ENCODE measurements at places on chromosomes 3 and 15.

- no peak for DNase-seq
These were observed 27.9 kb upstream of the SFMBT1 start for GRCh38 chr3:53073553-53074365.

GRCh38 chr3:42802876-42803413 is 1.3 kb downstream of the HIGD1A start:
- no peak for DNase-seq

GRCh38 chr15:43774062-43774461 is 2.7 kb downstream of the ELL3 start:
- no peak for DNase-seq

DNA sequence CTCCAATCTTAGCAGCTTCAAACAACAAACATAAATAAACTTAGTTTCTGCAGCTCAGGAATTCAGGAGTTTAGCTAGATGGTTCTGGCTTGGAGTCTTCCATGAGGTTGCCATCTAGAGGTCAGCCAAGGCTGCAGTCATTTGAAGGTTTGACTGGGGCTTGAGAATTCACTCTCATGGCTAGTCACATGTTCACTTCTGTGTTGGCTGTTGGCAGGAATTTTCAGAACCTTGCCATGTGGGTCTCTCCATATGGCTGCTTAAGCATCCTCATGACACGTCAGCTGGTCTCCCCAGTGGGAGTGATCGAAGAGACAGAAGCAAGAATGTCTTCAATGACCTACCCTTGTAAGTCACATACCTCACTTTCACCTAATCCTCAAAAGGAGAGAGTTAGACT is 269.2 kb upstream of the CNTN3 start:
- DNase-seq, result no peak

GRCh38 chr3:190260301-190260700 is 61.9 kb downstream of the CLDN1 start:
- no peak for DNase-seq

DNA sequence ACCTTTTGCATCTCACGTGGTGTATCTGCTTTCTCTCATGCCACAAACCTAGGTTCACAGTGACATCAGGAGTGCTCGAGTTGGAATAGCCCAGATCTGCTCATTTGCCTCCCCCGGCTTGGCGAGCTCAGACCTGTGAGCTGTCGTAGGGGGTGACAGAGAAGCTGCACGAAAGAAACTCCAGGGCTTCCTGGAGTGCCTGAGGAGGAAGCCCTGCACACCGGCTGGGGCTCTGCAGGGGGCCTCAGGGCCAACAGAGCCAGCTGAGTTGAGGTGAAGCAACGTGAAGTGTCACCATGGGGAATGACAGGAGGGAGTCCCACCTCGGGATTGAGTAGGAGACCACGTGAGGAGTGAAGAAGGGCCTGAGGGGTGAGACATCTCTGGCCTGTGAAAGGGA is 62.5 kb downstream of the RPN1 start:
- DNase-seq, result no peak

GRCh38 chr3:124303305-124303910 is 311.5 kb upstream of the ROPN1 start:
- no peak for DNase-seq

- no peak for DNase-seq
These were observed 169.7 kb downstream of the TJP1 start for GRCh38 chr15:29652595-29652994.

- no peak for DNase-seq
These were observed 448.8 kb upstream of the THBS1 start for GRCh38 chr15:39132070-39132469.

DNA sequence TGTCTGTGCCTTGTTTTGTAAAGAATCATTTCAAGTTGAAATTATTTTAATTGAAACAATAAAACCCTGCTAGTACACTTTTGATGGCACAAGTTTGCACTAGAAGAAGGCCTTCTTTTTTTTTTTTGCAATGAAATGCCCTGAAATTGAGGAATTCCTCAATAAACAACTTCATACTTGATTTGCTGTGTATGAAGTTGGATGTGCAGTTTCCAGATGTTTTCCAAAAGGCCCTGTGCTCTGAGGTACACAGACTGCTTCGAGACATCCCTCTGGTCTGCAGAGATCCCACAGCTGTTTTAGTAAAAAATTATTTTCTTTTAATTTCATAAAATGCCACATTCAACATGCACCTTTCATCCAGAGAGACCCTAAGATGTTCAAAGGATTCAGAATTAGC is 48.9 kb downstream of the HES1 start:
- DNase-seq, result no peak

DNA sequence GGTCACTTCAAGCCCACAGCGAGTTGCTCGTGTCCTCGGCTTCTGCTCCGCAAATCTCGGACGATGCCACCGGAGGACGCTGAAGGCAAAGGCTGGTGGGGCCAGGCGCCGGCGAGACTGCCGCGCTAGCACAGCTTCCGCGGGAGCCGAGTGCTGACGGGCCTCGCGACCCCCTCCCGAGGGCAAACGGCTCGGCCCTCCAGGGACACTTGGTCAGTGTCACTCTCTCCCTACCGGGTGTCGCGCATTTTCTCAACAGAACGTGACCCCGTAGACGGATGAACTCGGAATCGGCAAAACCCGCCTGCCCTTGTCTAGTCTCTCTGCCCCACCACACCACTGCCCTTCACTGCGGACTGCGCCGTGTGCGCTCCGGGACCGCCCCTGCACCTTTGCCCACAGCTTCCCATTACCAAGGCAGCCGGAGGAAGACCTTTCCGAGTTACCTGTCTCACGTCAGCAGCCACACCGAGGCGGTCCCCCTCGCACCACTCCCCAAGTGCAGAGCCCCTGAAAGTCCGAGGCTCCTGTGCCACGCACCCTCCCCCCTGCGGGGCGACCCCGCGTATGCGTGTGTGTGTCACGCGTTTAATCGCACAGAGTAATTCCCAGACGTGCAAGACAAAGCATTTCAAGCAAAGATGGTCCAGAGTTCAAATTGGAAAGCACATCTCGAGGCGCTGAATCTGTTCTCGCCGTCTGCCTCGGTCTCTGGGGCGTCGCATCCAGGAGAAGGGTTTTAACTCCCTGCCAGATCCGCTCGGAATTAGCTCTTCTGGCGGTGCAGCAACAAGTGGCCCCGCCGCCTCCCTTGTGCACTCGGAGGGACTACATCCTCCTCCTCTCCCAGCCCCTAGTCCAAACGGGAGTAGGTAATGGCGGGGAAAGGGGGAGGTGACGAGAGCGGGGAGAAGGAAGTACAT is 245.0 kb upstream of the TOPAZ1 start:
- no peak for DNase-seq

DNA sequence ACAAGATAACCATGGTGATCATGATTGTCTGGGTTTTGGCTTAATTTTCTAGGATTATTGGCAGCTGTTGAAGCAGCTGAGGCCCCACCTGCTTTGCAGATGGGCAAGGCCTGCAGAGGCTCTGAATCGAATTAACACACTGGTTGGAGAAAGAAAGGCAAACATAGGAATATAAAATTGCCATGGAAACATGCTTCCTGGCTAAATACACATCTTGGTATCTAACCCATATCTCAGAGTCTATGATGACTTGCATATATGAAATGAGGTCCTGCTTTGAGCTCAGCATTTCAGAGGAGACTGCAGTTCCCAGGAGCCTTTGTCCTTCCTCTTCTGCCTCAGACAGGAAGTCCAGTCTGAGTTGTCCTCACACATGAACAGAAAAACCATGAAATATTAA is 24.3 kb upstream of the SV2B start:
- DNase-seq, result no peak

DNA sequence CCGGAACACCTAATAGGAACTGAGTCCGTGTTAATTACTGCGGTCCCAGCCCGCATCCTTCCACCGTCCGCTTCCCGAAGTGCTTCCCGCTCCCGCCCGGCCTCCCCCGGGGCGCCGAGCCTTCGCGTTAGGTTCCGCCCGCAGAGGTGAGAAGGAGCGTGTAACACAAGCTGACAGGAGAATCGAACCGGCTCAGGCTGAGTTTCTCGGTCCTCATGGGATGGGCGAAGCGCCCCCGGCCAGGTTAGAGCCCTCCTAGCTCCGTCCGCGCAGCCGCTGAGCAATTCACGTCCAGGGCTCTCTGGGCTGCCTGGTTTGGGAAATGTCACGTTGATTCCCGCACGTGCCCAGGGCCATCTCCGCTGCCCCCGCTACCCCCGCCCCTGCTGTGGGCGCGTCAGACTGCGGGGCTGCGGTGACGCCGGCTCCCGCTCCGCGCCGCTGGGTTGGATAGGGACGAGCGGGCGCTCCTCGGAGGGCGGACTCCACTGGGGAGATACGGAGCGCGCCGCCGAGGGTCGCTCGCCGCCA is 954 bp downstream of the CLDN11 start:
- no peak for DNase-seq

GRCh38 chr3:8255725-8256124 is 245.9 kb upstream of the LMCD1 start:
- no peak for DNase-seq

DNA sequence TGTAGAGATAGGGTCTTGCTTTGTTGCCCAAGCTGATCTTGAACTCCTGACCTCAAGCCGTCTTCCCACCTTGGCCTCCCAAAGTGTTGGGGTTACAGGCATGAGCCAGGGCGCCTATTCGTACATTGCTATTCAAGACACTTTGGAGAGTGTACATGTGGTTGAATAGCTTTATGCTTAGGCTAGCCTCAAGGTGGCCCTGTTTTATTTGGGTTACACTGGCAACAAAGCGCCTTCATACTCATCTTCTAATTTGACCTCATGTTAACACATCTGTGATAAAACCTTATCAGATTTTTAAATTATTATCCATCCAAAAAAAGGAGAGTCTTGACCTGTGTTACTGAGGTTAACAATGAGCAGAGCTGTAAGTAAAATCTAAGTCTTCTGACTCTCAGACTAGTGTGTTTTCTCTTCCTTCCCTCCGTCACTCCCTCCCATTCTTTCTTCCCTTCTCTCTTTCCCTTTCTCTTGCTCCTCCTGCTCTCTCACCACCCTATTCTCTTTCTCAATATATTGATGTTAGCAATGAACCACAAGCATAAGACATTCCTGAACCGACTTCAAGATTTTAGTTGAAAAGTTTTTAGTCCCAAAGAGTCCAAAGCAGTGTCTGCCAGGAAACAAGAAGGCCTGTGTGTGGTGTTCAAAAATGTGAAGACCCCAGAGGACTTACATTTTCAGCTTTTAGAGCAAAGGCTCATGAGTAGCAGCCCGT is 603.7 kb upstream of the CFAP20DC start:
- DNase-seq, result no peak

- peak; percentile 35 for DNase-seq
These were observed at the start of gene NRROS for GRCh38 chr3:196639483-196640296. TSS of gene NRROS (plus strand) at chr3:196639694. CDS start at chr3:196654540, 14,846 bp downstream.

DNA sequence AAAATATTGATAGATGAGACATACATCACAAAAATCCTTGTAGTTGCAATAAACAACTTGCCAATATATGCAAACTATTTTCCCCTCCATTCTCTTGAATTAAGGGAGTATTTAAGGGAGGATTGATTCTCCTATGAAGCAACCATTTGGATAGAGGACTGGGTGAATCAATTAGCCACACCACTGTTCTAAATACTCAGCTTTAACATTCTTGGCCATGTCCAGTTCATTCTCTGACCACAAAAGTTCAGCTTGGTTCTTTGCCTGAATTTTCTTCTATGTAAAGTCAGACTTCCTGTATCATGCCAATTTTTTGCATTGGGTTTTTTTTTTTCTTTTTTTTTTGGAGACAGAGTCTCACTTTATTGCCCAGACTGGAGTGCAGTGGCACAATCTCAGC is 15.8 kb upstream of the SEC11A start:
- DNase-seq, result no peak
